ENCODE measurements at places on chromosomes 12 and 14.
A peak's percentile ranks its signal among the peaks of the same experiment; 100 is the strongest.

GRCh38 chr12:17975763-17976162, 114.2 kb downstream of the RERGL start:
- no peak for DNase-seq

- DNase-seq: no peak
Observed at GRCh38 chr14:61866932-61867920, 105.0 kb downstream of the SNAPC1 start.

- no peak for DNase-seq
Observed at GRCh38 chr12:46133751-46134150, 135.1 kb downstream of the SLC38A1 start.

DNA sequence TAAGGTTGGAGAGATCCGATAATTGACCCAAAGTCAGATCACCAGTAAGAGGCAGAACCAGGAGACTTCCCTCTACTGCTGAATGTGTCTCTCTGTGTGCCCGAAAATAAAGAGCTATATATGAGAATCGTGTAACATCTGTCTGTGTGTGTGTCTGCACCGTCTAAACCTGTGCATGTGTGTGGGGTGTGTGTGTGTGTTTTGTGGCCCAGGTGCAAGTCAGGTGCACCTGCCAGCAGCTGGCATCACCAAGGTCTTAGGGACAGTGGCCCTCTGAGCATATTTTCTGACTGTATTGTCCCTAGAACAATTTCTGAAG, 24.7 kb upstream of the KRT78 start:
- DNase-seq: no peak

DNA sequence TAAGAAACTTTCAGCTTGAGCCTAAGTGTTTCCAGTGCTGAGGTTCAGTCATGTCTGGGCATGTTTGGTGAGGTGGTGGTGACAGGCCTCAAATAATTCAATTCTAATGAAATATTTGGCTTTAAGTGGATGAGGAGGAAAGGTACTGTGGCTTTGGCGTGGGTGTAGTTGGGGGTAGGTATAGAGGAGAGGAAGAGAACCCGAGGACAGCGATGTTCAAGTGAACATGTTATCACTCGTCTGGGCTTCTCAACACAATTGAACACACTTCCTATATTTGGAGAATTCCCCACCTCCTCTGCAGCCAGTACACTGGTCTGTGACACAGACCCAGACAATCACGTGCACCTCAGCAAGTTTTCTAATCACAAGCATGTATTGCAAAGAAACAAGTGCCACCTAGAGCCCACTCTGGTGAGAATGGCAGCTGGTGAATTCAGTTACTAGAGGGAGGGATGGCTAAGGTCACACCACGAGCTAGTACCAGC, 53.0 kb downstream of the IFNG-AS1 start:
- peak; percentile 17 for DNase-seq

- DNase-seq: no peak
Observed at GRCh38 chr12:82838131-82838551, 151.4 kb downstream of the TMTC2 start.

DNA sequence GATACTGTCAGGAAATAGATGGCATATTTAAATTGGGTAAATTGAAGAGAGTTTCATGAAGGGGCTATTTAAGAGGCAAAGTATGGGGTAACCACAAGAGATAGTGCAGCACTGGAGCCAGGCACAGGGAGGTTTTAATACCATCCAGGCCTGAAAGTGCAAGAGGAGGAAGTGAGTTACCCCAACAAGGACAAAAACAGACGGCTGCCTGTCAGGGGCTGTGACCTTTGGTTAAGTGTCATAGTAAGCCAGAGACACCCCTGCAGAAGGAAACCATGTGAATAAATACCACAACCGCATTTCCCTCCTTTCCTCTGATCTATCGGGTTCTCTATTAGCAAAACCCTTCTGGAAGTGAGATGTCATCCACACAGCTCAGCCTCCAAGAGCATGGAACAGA, 122.0 kb upstream of the DHRS4 start:
- DNase-seq: no peak

DNA sequence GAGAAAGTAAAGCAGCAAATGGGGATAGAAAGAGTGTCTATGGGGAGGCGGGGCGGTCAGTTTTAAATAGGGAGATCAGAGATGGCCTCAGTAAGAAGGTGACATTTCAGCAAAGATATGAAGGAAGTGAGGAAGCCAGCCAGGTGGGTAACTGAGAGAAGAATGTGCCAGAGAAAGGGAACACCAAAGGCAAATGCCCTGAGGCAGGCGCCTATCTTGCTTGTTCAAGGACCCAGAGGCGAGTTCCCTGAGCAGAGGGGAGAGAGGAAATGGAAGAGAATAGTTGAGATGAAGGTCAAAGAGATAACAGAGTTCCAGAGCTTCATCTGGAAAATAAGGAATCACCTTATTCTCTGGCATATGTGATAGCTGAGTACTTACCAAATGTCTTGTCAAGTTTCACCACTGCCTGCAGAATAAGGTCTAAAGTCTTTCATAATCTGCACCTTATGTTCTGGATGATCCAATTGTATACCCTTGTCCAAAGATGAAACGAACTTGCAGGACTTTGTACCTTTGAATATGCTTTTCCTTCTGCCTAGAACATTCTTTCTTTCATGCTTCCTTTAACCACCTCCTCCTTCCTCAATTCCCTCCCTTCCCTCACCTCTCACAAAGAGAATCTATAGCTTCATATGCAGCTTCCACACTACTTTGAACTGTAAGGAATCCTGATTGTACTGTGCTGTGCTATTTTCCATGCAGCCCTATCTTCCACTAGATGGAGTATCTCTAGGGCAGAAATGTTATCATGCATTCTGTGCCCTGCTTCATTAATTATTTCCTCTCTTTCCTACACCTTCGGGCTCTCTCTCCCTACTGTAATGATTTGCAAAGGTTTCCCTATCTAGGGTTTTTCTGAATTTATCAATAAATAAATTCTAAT, 38.5 kb downstream of the GNPTAB start:
- DNase-seq: no peak

- DNase-seq: no peak
Observed at GRCh38 chr12:16261944-16262475, 15.5 kb downstream of the SLC15A5 start.

- DNase-seq: no peak
Observed at GRCh38 chr12:95179011-95179410, 38.3 kb downstream of the FGD6 start.

- DNase-seq: peak; percentile 22
Observed at GRCh38 chr12:120538281-120539156, 4.4 kb downstream of the RNF10 start.

DNA sequence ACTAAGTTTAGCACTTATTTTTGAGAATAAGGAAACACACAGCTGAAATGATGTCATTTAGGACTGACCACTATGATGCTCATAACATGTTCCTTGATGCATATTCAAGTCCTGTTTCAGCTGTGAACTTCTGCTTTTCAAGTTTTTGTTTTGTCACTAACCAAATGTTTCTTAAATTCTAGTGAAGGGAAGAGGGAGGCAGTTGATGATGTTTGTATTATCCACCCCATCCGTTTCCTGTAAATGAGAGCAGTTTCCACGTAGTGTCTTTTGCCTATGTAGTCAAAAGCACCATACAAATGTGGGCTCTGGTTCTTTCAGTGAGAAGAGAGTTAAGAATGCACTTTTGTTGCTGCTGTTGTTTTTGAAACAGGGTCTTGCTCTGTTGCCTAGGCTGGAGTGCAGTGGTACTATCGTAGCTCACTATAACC, 491.8 kb downstream of the PCNX1 start:
- DNase-seq: peak; percentile 52

GRCh38 chr12:132775502-132776229, 14.0 kb upstream of the ANKLE2 start:
- DNase-seq: no peak

DNA sequence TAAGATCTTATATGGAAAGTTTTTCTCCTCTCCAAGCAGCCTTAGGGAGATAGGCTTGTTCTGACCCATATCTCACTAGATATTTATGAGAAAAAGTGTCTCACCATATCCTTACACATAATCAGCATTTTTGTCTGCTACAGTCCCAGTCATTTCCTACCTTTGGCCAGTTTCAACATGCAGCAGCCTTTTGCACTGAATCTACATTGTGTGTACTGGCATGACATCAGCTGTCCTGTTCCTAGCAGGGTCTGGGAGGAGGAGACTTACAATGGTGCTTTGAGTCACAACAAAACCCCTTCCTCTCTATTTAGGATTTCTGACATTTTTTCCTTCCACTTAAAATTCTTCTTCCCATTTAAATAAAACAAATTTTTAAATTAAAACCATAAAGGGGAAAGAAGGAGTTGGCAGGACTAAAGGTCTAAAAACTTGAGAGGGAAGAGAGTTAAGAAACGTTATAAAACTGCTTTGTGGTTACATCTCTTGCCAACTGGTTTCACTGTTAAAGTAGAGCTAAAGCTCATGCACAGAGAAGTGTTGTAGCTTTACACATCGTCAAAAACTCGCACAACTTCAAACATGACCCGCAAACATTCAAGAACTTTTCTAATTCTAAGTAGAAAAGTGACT, 53.3 kb upstream of the CERS5 start:
- no peak for DNase-seq

- no peak for DNase-seq
Observed at GRCh38 chr14:88598097-88598675, 35.3 kb downstream of the ZC3H14 start.

GRCh38 chr14:103819503-103820307, 27.7 kb downstream of the PPP1R13B start:
- no peak for DNase-seq

- DNase-seq: no peak
Observed at GRCh38 chr12:126781593-126781992, 1485.4 kb upstream of the TMEM132C start.

GRCh38 chr12:1531153-1531653, 63.2 kb downstream of the FBXL14 start:
- DNase-seq: peak; percentile 37

DNA sequence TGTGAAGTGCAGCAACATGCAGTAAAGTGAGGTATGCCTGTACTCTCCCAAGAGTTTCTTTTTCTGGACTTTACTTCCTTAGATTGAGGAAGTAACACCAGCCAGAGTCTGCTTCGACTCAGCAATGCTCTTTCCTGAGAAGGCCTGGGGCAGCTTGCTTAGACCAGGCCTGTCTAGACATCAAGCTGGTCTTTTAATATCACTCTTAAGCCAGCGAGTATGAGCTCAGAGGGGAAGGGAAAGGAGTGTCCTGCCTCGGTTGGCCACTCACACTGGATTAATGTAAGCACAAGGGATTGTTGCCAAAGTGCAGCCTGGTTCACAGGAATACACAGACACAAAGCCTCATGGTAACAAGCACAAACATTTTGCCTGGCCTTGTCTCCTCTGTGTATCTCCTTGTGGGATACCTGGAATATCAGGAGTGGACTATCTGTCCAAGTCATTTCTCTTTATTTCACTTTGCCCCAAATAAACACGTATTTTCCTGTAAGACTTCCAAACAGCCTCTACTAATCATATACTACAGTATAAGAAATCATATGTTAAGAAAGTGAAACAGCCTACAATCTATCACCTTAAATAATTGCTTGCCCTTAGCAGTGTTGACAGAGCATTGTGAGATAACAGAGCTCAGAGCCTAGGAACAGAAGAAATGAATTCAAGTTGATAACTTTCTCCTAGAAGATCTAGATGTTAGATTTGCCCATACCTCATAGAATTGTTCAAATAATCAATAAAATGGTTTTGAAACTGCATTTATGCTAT, 121.2 kb upstream of the DAAM1 start:
- no peak for DNase-seq

DNA sequence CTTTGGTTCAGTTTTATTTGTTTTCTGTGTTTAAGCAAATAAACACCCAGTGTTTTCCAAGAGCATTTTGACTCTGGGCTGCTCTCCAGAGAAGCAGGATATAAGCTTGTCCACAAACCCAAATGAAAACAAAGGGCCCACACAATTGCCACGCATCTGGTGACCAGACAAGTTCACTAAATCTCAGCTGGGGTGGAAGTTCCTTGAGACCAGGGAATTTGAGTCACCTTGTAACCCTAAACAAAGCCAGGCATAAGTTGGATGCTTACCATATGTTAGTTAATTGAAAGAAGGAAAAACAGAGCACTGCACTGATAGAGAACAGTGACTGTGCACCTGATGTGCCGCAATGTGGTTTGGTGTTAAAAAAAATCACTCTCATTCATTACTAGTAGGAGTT, 1.6 kb upstream of the TXNRD1 start:
- DNase-seq: no peak

- no peak for DNase-seq
Observed at GRCh38 chr14:63361790-63362189, 43.1 kb upstream of the GPHB5 start.

GRCh38 chr14:81366214-81366613, 33.9 kb downstream of the STON2 start:
- DNase-seq: no peak

- DNase-seq: peak; percentile 23
Observed at GRCh38 chr14:61322011-61322798, 826 bp downstream of the PRKCH start.

GRCh38 chr12:121297435-121297991, 1.0 kb upstream of the CAMKK2 start:
- no peak for DNase-seq

DNA sequence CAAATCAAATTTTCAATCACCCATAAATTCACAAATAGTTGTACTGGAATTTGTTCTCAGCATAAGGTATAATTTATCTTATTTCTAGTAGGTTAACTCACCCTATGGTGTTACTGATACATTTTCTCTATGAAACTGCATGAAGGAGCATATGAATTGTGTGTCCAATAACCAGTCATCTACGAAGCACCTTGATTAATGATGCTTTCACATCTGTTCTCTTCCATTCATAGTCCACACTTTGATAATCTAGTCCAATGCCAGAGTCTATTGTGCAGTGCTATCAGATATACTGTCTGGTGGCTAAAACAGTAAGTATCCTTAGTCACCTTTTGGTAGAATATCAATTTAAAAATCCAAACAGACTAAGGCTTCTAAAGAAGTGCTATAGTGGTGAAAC, 876.0 kb downstream of the RPS29 start:
- DNase-seq: no peak

DNA sequence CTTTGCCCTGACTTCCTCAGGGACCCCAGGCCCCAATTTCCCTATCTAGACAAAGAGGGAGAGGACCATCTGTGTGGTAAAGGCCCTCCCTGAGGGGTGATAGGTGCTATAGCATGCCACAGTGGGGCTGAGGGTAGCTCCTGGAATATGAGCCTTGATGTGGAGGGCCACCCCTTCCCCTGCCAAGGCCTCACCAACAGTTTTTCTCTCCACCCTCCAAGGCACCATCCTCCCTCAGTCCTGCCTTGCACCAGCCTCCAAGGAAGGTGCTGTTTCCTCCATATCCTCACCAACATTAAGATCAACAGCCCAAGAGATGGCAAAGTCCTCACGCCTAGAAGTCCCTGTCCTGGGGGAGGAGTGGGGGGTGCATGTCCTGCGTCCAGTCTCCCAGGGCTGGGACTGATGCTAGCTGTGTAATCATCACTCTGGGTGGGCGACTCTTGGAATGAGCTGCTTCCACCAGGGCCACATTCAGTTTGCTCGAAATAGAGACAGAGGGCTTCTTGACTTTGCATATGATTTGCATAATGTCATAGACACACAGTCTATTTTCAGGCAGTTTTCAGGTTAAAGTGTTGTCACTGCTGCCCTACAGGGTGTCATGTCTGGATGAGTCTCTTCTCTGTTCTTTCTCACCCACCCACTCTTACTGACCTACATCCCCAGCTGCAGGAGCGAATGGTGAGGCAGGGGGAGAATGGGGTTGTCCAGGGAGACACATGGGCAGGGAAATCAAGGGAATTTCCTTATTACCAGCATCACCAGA, 17.4 kb downstream of the ACVRL1 start:
- DNase-seq: peak; percentile 30
